ENCODE measurements at places on chromosomes 16 and 17.

- no peaks in the 10 kb centered on the region for H3K27me3 ChIP-seq
- no peaks in the 10 kb centered on the region for H3K36me3 ChIP-seq
- no peak overlapping the region for H3K4me3 ChIP-seq
- H3K27ac ChIP-seq = no peak overlapping the region
These were observed 5.9 kb downstream of the ANKFN1 start for GRCh38 chr17:56158915-56159825.

GRCh38 chr17:49612726-49613125 is 37.1 kb downstream of the NXPH3 start:
- no peak overlapping the region for H3K27ac ChIP-seq
- no peak overlapping the region for H3K4me3 ChIP-seq
- H3K4me1 ChIP-seq = no peaks in the 10 kb centered on the region
- DNase-seq = no peak

- H3K27me3 ChIP-seq = no peaks in the 10 kb centered on the region
- H3K27ac ChIP-seq = no peak overlapping the region
- H3K4me1 ChIP-seq = peaks cover 63% of the 10 kb centered on the region
- no peak for DNase-seq
These were observed 75.7 kb upstream of the NKD1 start for GRCh38 chr16:50472472-50472871.

- no peak overlapping the region for H3K27ac ChIP-seq
- no peaks in the 10 kb centered on the region for H3K36me3 ChIP-seq
- H3K4me3 ChIP-seq = no peak overlapping the region
- DNase-seq = no peak
- H3K27me3 ChIP-seq = peaks cover 16% of the 10 kb centered on the region
These were observed 368.2 kb downstream of the SLC39A11 start for GRCh38 chr17:72724267-72724666.

Data from neural crest cell (in vitro differentiated cells).